DMS53 (cell line): ENCODE measurements at places on chromosomes 13 and 19.

DNA sequence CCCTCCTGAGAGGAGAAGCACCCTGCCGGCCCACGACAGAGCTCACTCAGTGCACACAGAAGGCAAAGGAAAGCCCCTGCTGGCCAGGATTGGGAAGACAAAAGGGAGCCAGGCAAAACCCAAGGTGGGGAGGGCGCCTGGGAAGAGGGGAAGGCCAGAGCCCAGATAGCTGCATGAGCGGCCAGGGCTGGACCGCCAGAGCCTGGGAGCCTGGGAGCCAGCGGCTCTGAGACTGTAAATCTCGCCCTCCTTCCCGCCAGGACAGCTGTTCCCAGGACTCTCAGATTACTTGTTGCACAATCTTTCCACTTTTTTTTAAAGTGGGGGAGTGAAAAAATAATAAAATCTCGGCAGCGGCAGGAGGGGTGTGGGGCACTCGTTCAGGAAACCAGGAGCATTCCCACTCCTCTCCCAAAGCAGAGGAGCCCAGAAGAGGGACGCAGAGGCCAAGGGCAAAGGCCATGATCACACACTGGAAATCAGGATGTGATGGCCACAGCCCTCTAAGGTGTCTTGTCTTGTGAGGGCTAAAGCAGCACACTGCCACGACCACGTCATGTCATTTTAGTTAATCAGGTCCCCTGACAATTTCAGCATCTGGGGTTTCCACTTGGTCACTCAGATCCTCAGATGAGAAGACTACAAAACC lies 19.6 kb upstream of the EPHX3 start:
- DNase-seq: peak; percentile 44

GRCh38 chr13:21324803-21325202 lies 134.3 kb downstream of the ZDHHC20 start:
- no peak for DNase-seq

GRCh38 chr19:8487137-8487851 lies 15.1 kb downstream of the PRAM1 start:
- DNase-seq: no peak

DNA sequence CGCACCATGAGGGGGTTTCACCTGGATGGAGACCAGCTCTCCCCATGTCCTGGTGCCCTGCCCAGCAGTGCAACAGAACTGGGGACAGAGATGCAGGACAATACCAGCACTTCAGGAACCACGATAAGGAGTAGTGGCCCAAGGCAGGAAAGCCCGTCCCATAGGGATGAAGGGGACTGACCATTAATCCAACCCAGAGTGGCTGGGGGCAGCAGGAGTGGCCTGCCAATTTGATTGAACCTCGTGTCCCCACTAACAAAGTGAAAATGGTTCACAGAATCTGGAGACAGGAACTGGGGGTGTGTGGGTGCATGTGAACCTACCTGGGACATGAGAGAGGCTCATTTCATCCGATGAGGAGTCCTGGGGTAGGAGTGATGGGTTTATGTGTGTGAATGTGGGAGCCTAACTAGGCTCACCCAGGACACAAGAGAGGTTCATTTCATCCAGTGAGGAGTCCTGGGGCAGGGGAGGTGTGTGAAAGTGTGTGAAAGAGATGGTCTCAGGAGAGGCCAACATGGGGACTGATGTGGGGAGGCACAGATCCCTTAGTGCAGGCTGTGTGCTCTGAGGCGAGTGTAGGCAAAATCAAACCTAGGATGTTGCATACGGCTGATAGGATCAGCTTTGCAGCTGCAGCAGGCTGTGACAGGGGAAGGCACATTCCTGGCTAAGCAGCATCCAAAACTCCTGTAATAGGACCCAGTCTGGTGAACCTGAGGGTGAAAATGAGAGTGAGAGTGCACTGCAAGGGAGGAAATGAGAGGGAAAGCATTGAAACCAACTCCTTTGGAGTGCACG lies 98.2 kb downstream of the ZNF429 start:
- no peak for DNase-seq

GRCh38 chr19:36527341-36527740 lies 730 bp downstream of the ZNF260 start:
- DNase-seq: peak; percentile 32

DNA sequence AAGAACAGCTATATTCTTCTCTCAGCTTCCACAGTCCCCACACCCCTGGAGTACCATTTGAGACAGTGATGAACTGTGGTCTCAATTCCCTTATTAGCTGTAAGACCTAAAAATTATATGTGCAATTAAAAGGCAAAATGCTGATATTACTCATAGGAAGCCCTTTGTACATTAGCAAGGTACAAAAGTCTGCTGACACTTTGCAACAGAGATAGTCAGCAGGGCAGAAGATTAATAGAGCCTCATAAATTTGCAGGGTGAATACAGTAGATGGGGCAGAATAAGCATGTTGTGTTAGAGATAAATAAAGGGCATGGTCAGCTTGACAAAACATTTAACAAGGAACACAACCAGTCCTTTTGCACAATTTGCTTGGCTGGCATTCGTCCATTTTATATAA lies 210.0 kb upstream of the OBI1 start:
- no peak for DNase-seq

DNA sequence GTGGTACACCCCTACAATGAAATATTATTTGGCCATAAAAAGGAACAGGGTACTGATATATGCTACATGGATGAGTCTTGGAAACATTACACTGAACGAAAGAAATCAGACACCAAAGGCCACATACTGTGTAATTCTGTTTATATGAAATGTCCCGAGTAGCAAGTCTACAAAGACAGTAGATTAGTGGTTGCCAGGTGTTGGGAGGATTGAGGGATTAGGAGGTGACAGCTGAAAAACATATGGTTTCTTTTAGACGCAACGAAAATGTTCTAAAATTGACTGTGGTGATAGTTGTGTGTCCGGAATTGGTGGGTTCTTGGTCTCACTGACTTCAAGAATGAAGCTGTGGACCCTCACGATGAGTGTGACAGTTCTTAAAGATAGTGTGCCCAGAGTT lies 35.1 kb downstream of the IL17D start:
- DNase-seq: no peak

- no peak for DNase-seq
These were observed 74.1 kb upstream of the ZNF681 start for GRCh38 chr19:23832717-23833327.

DNA sequence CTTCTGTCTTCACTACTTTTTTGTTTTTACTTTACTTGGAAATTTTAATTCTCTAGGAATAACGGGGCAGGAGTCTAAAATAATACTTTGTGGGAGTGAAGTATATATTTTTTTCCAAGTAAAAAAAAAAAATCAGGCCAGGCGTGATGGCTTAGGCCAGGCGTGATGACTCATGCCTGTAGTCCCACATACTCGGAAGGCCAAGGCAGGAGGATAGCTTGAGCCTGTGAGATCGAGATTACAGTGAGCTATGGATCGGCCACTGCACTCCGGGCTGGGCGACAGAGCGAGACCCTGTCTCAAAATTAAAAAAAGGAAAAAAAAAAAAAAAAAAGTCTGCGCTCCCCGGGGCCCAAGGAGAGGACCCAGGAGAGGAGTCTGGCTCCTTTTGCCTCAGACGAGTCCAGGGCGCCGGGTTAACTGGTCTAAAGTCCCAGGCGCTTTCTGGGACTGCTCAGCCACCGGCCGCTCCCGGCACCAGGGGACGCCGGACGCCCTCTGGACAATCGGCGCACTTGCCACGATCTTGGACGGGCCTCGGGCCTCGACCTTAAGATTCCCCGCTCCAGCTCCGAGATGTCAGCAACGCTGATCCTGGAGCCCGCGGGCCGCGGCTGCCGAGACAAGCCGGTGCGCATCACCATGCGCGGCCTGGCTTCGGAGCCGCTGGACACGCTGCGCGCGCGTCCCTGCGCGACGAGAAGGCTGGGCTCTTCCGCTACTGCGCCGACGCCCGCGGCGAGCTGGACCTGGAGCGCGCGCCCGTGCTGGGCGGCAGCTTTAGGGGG lies 2.7 kb upstream of the ZFP82 start:
- peak; percentile 75 for DNase-seq

DNA sequence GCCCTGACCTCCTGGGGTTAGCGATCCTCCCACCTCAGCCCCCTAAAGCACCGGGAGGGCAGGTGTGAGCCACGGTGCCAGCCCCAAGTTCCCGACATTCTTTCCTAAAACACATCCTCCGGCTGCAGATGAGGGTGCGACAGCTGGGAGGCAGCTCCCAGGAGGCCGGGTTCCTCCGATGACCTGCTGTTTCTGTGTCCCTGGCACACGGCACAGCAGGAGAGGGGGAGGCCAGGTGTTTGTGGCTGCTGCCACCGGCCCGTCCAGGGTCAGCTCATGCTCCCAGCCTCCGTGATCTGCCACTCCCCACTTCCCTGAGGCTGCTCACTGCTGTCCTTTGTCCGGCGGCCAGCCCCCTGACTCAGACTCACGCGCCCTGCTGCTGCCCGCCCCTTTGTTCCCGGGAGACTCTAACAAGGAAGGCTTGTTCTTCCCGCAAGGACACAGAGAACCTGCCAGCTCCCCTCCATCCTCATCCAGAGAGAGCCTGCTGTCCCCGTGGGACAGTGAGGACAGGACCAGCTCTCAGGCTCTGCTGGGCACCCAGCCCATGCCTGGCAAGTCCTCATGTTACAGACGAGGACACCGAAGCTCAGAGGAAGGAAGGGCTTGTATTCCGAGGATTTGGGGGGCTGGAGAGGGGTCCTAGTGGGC lies 10.6 kb upstream of the MADCAM1 start:
- no peak for DNase-seq

GRCh38 chr19:459724-460511 lies 915 bp downstream of the SHC2 start:
- peak; percentile 76 for DNase-seq

GRCh38 chr13:51978796-51979556 lies 32.3 kb downstream of the ATP7B start:
- no peak for DNase-seq

- DNase-seq: peak; percentile 32
These were observed 1704.7 kb downstream of the SLITRK5 start for GRCh38 chr13:89375839-89376238.

GRCh38 chr13:102688306-102688973 lies 6.4 kb downstream of the METTL21C start:
- no peak for DNase-seq

DNA sequence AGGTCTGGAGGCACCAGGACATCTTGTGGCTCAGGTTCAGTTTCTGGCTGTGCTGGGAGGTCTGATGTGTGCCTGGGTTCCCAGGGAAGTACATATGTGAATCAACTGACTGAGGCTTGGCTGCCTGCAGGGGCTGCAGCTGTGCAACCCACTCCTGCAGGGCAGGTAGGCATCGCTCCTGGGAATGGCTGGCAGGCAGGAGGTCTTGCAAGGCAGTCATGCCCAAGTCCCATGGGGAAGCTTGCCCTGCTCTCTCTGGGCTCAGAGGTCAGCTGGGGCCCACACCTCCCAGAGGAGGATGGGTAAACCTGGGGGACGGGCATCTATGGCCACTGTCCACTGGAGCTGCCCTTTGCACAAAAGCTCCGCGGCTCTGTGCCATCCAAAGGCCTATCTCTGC lies 1141.8 kb downstream of the SLITRK1 start:
- no peak for DNase-seq
